ENCODE measurements at places on chromosomes 3 and 15.

DNA sequence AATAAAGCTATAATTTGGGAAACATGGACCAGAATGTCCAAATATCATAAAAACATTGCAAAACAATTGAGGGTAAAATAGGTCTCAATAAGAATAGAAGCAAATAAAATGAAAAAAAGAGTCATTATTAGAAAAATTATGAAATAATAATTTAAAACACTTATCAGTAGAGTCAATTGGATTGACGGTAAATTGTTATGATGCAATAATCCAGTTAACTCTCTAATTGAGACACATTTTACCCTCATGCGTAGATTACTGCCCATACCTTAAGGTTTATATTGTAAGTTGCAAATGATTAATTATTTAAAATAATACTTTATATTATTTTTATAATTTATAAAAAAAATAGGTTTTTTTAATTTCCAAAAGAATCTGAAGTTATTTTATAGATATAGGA is 73.4 kb upstream of the POU1F1 start:
- no peak for DNase-seq

GRCh38 chr3:185728630-185729336 is 96.1 kb downstream of the IGF2BP2 start:
- DNase-seq, result no peak

DNA sequence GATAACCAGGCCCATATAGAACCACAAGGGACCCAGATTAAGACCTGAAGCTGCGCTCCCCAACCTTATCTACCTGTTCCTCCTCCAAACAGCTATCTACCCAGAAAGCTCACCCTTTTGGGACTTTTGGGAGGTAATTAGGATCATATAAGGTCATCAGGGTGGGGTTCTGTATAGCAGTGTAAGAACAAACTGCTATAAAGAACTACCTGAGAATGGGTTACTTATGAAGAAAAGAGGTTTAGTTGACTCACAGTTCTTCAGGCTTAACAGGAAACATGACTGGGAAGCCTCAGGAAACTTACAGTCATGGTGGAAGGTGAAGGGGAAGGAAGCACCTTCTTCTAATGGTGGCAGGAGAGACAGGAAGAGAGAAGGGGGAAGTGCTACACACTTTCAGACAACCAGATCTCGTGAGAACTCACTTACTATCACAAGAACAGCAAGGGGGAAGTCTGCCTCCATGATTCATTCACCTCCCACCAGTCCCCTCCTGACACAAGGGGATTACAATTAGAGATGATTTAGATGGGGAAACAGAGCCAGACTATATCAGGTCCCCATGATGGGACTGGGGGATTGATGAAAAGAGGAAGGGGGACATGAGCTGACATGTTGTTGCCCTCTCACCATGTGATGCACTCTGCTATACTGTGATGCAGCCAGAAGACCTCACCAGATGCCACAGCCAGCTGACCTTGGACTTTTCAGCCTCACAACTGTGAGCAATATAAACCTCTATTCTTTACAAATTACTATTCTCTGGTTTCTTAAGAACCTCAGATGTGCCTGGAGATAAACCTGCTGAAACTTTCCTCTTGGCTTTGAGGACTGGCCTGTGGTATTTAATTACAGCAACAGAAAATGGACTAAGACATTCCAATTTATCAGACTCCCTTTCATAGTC is 15.3 kb upstream of the FMN1 start:
- peak; percentile 43 for DNase-seq

DNA sequence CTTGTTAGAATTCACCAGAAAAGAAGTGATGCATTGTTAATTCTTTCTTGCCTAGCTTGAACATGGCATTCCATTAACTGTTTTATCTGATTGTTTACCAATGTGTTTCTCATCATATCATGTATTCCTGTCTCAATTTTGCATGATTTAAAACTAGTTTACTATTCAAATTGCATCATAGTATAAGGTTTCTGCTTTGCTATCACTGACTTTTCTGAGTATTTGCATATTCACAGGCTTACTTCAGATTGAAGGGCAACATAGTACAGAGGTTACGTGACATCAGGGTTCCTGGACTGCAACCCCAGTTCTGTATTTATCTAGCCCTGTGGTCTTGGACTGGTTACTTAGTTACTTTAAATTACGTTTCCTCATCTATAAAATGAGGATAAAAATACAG is 561.8 kb downstream of the FGF12 start:
- no peak for DNase-seq

DNA sequence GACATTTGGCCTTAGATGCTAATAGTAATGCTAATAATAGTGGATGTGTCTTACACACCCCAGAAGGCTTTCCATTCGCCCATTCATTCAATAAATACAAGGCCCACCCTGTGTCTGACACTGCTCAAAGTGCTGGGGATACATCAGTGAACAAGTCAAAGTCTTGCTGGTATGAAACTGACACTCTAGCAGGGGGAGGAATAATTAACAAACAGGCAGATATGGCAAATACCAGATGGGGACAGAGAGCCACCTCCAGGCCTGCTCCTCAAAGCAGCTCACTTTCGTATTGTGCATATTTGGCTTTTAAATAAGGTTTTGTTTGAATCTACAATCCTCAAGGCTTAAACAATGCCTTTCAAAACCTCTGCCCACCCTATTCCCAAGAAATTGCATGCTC is 28.3 kb upstream of the LYZL4 start:
- no peak for DNase-seq

GRCh38 chr15:98657721-98658120 is 9.4 kb downstream of the IGF1R start:
- no peak for DNase-seq

GRCh38 chr15:74228723-74229081 is 7.4 kb upstream of the CCDC33 start:
- DNase-seq, result no peak

GRCh38 chr15:32818758-32819447 is 101.1 kb downstream of the GREM1 start:
- no peak for DNase-seq

DNA sequence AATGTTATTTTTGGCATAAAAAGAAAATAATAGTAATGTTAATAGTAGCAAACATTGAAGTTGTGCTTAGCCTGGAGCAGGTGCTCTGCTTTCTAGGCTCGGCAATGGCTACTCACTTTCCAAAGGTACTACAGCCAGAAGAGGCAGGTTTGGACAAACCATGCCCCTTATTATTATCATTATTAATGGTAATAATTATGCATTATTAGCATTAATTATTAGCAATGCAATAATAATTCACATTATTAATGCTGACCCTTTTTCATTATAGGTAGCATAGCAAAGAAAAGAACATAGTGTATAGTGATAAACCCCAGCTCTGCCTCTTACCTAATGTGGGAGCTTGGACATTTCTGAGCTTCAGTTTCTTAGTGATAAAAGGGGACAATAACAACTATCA is 171.4 kb downstream of the EDEM1 start:
- DNase-seq, result no peak

DNA sequence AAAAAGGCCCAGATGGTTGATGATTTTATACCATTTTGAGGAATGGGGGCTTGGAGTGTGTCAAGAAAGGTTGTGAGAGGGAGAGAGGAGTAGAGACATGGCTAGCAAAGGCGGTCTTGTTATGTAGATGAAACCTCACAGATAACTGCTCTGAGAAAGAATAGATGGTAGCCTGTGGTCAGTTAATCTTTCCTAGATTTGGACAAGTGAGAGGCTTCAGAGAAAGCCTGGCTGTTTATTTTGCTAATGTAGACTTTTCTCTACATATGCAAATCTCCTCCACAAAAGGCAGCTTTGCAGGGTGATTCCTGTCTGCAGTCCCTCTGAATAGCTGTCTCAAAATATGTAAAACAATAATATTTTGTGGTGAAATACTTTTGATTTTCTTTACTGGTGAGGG is 177.3 kb downstream of the OTOL1 start:
- DNase-seq, result no peak

- DNase-seq, result no peak
Observed at GRCh38 chr3:177199206-177199760, 2.0 kb upstream of the TBL1XR1 start.

GRCh38 chr15:90001062-90001682 is at the start of gene ZNF710:
TSS of gene ZNF710 (plus strand) at chr15:90001324. CDS start at chr15:90067138, 65,814 bp downstream.
- peak; percentile 60 for DNase-seq
